Hair follicle dermal papilla cell (primary cell): ENCODE measurements at places on chromosomes 3 and 15. TPM values are rescaled to one million over a fixed set of nuclear protein-coding genes. Genes with fewer than 3 reads are reported as not detected.

Gene RHCG
- total RNA-seq, result not detected in 2 replicates

Gene ECE2
- not detected in 2 replicates for total RNA-seq

Gene OSTN
- not detected in 2 replicates for total RNA-seq

Gene UTS2B
- 0.36 and 1.3 TPM in 2 replicates for total RNA-seq

Gene MLF1
- 8.4 and 8.9 TPM in 2 replicates for total RNA-seq

Gene C3orf20
- under 0.01 TPM in 1 of 2 replicates, not detected in the other for total RNA-seq

Gene NSUN3
- total RNA-seq, result 13.5 and 15.9 TPM in 2 replicates

Gene AADAC
- not detected in 2 replicates for total RNA-seq

Gene SCAANT1
- not detected in 2 replicates for total RNA-seq

Gene SKOR1
- total RNA-seq, result 0.24 and 0.49 TPM in 2 replicates

Gene STRIT1
- total RNA-seq, result not detected in 2 replicates

Gene C3orf52
- total RNA-seq, result 1.3 and 2.7 TPM in 2 replicates

Gene GOLGA8R
- total RNA-seq, result 1.8 and 4.0 TPM in 2 replicates

Gene MKRN3
- total RNA-seq, result 0.85 TPM in 1 of 2 replicates, not detected in the other

Gene DUOXA1
- total RNA-seq, result 0.49 and 0.97 TPM in 2 replicates

Gene ABHD6
- 8.8 and 8.9 TPM in 2 replicates for total RNA-seq

Gene TTC21A
- 5.2 and 7.2 TPM in 2 replicates for total RNA-seq

Gene CCR4
- not detected in 2 replicates for total RNA-seq

Gene ERC2
- 0.12 and 0.32 TPM in 2 replicates for total RNA-seq

Gene SPATA12
- total RNA-seq, result not detected in 2 replicates

Gene CMTM7
- total RNA-seq, result 4.3 and 6.2 TPM in 2 replicates

Gene TBL1XR1
- total RNA-seq, result 130 and 138 TPM in 2 replicates

Gene A4GNT
- total RNA-seq, result not detected in 2 replicates

Gene WNT5A
- total RNA-seq, result 1,597 and 1,630 TPM in 2 replicates
